MG63 (cell line): ENCODE measurements at places on chromosomes 2 and 18. TPM values are rescaled to one million over a fixed set of nuclear protein-coding genes. Genes with fewer than 3 reads are reported as not detected.

IL1F10 gene
- not detected in 2 replicates for total RNA-seq

DNA sequence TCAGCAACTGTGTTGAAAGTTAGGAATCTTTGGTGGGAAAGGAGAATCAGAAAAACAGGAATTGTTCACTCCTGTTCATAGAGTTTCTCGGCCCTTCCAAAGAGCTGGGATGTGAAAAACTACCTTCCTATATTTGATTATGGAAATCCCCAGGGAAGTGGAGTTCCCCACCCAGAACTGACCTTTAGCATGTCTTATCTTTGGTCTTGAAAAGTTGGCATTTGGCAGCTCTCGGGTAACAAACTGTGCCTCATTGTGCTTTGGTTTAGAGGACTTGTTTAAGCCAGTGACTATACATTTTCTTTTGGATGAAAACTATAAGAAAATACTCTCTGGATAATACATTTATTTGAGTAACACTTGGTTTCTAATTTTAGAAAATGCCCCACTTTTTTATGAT lies 51.3 kb upstream of the CERS6 start:
- no peak for DNase-seq

CXCR1 gene
- total RNA-seq = not detected in 2 replicates

DNA sequence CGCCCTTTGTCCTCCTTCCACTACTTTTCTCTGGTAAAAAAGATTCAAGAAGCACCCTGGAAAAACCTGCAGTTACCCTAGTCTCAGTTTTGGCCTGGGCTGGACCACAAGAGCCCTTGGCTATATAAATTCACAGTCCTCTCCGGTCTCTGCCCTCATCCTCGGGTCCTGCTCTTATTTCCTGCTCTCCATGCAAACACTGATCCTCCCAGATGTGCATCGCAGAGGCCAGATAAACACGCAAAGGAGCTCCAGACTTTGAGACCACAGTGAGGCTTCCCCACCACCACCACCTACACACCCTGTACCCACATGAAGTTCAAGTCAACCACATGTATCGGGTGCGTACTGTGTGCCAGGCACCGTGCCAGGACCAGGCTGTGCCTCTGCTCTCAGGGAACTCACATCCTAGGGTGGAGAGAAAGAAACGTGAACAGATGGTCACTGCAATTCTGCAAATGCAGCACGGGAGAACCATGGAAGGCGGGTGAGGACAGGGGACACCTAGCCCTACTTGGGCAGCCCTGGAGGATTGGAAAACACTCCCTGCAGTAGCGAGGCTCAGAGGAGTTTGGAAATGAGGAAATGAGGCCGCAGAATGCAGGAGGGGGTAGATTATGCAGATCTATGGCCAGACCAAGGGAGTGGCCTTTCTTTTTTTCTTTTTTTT lies 7.4 kb downstream of the CTDSP1 start:
- peak; percentile 56 for DNase-seq

DNA sequence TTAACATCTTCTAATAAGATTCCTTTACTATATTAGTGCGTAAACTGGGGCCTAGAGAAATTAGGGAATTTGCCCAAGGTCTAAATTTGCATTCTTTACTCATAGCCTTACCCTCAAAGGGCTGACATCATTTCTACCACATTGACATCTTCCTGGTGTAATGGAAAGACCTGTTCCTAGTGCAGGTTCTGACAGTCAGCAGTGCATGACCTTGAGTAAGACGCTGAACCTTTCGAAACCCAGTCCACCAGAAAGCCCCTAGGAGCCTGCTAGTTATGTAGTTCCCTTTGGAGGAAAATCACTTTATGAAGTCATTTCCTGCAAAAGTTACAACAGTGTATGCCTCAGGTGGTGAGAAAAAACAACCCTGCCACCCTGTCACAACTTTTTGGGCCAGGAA lies 388.3 kb downstream of the TNS1 start:
- DNase-seq = no peak

- DNase-seq = no peak
Observed at GRCh38 chr2:66535574-66536289, 100.8 kb downstream of the MEIS1 start.

- DNase-seq = no peak
Observed at GRCh38 chr2:189601043-189601442, 20.5 kb upstream of the SLC40A1 start.

DNA sequence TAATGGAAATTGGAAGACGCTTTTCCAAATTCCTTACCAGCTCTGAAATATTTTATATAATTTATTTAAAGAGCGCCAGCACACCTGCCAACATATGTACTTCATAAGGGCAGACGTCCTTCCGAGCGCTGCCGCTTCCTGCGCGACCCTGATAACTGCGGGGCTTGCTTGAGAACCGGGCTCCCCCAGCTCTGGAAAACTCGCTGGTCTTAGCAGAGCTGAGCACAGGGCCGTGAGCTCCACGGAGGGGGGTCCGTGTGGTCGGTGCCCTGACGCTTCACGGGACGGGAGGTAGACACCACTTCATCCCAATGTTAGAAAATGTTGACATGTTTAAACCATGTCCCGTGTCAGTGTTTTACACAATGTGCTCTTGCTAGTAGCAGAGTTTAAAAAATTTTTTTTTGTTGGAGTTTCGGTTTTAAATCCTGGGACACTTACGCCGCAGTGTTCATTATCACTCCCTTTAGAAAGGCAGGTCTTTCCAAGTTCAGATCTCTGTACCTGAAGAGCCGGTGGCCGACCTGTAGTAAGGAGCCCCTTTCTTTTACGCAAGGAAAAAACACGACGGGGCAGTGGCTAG lies 1.6 kb downstream of the NFATC1 start:
- DNase-seq = no peak

IL36RN gene
- not detected in 2 replicates for total RNA-seq

IGFBP5 gene
- total RNA-seq = 1.8 and 3.8 TPM in 2 replicates

BUB1 gene
- 54.3 and 87.3 TPM in 2 replicates for total RNA-seq

DNA sequence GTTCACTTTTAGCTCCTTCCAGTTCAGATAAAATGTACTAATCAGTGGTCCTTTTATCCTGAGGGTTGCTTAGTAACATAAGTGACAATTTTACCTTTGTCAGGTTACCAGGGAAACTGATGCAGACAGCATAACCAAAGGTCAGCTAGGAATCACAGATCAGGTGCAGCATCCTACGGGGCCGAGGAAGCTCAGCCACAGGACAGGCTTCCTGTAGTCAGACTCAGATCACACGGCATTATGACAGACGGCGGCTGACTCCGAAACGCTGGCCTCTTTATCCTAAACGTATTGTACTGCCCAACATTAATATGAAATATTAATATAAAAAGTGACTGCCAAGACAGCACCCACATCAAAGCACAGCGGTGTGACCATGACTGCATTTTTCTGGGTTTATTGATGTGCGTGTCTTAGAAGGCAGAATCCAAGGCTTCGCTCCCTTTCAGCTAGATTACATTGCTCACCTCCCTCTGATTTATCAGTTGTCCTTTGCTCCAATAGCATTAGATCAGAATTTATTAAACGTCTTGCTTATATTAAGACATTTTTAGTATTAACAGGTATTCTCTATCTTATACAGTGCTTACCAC lies 444.5 kb downstream of the CMPK2 start:
- DNase-seq = no peak

DNA sequence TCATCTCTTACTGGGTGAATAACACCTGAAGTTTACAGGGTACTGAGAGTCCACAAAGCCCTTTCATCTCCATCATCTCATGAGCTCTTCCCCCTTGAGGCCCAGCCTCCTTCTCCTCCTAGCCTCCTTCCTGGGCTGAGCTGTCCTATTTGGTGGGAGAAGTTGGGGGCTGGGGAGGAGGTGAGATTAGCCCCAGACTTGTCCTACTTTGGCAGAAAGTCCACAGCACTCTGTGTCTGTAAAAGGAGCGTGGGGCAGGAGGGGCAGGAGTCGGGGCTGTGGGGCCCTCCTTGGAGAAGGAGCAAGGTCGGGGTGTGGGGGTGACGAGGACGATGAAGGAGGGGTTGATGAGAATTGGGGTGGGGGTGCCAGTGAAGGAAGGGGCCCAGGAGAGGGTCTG lies 10.0 kb upstream of the DES start:
- DNase-seq = no peak

GRCh38 chr18:54360406-54360805 lies 2.7 kb downstream of the C18orf54 start:
- DNase-seq = no peak

- DNase-seq = no peak
Observed at GRCh38 chr2:173961346-173961705, 3.8 kb downstream of the SP3 start.

LIMS3 gene
- 0.26 and 1.9 TPM in 2 replicates for total RNA-seq

DNA sequence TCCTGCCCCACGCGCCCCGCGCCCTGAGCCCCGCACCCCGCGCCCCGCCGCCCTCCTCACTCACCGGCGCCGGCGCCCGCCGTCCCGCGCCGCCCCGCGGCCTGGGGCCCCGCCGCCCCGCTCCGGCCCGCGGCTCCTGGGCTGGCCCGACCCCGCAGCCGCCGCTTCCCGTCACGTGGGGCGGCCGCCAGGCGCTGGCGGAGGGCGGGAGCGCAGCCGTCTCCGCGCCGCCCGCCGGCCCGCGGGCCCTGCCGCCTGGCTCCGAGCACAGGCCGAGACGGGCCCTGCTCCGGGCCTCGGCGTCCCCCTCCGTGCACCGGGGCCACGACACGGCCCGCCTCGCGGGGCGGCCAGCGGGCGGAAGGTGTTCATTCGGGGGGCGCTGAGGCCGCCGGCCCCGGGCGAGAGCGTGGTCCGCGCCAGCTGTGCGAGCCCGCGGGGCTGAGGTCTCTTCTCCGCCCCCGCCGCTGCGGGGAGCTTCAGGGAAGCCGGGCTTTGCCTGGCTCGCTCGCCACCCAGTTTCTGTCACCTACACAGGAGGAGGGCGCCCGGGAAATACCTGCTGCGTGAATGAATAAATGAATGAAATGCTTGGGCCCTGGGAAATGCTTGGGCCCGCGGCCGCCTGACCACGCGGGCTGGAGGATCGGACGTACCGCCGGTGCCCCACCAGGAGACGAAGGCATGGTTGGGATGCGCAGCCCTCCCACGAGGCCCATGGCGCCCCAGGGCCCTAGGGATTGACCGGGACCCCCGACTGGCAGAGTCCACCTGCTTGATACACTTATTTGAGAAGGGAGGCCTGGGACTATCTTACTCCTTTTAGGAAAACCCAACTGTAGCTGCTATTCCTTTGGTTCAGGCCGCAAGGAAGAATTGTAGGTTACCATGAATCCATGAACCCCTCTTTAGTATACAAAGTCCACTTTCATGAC lies at the start of gene TGFBRAP1:
Gene TGFBRAP1, minus strand, starts transcription at position 175 of the 935 bp plus-strand sequence. CDS start 21,434 bp downstream, outside the sequence.
- DNase-seq = peak; percentile 68

GRCh38 chr18:48165111-48165866 lies 234.8 kb upstream of the SMAD2 start:
- no peak for DNase-seq

CARF gene
- total RNA-seq = 0.82 and 0.99 TPM in 2 replicates

DNA sequence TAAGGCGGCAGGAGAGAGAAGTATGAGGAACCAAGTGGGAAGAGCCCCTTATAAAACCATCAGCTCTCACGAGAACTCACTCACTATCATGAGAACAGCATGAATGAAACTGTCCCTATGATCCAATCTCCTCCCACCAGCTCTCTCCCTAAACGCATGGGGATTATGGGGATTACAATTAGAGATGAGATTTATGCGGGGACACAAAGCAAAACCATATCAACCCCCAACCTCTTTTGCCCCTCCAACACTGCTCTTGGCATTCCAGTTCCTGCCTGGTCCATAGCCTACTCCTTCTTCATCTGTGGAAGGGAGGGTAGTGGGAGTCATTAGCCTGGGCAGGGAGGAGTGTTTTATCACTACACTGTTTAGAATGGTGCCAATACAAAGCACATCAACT lies 1.4 kb upstream of the EHD3 start:
- DNase-seq = no peak

WNT6 gene
- not detected in 2 replicates for total RNA-seq

MYO1B gene
- 95.6 and 123 TPM in 2 replicates for total RNA-seq

DNA sequence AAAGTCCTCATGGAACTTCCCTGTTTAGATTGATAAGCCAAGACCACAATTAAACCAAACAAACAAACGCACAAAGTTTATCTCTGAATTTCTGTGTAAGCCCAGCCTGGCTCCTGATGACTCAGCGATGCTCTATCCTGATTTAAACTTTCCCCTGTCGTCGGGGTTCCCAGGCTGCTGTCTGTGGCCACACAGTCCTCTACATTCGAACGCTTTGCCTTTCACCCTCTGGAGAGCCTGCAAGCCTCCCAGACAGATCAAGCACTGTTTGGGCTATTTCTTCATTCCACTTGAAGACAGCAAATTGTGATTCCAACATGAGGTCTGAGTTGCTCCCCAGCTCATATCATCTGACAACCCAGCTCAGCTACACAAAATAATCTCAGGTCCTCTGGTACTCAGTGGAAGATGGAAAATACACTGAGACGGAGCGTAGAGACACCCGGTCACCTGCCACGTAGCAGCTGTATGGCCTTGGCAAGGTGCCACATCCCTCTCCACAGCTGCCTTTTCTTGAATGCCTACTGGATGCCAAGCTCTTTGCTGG lies 51.2 kb downstream of the CYRIA start:
- no peak for DNase-seq

C2orf78 gene
- not detected in 2 replicates for total RNA-seq

GRCh38 chr2:38149531-38149930 lies 73.6 kb upstream of the CYP1B1 start:
- no peak for DNase-seq

- DNase-seq = peak; percentile 55
Observed at GRCh38 chr2:145874466-145874865, 1354.5 kb upstream of the ZEB2 start.

C2orf68 gene
- total RNA-seq = 16.2 and 17.3 TPM in 2 replicates

DNA sequence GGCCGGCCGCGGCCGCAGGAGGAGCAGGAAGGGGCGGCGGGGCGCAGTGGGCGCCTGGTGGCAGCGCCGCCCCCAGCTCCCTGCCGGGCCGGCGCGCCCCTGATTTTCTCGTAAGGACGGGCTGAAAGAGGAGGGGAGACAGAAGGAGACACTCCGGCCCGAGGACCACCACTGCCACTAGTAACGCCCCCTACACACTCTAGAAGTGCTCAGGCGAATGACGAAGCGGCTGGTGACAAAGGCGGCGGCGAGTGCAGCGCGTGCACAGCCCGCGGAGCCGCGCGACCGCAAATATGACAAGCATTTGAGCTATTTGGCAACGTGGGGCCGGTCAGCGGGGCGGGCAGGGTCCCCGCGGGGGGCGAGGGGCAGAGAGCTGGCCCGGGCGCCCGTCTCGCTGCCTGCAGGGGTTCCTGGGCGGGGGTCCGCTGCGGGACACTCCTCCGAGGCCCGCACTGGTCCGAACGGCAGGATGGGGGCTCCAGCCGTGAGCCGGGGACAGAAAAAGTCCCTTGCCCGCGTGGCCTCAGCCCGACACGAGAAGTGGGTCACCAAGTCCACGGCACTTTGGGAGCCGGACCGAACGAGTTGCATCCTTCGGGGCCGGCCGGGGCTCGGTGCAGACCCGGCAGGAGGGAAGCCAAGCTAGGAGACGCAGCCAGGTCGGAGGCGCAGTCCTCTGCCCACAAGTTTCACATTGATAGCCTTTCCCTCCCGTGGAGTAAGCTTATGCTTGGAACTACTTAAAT lies 524 bp upstream of the SERTAD2 start:
- peak; percentile 89 for DNase-seq

GRCh38 chr2:241150660-241151530 lies 628 bp downstream of the PPP1R7 start:
- no peak for DNase-seq

DNA sequence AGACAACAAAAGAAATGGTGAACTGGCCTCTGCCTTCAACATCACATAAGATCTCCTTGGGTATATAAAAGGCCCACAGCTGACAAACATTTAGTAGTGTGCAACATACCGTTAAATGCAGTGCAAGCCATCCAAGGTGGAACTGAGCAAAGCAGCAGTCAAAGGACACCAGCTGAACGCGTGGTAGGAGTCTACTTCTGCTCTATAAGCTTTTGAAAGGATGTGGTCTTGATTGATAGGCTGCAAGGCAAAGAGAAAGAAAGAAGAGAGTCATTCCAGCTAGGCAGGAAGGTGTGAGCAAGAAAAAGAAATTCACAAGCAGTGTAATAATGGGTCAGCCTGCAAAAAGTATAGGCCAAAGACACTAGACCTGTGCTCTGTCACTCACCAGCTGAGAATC lies 356.3 kb downstream of the SATB2 start:
- no peak for DNase-seq

FRZB gene
- total RNA-seq = not detected in 2 replicates
